Fibroblast of lung (primary cell): ENCODE measurements at places on chromosomes 16 and 17. TPM values are rescaled to one million over a fixed set of nuclear protein-coding genes. Genes with fewer than 3 reads are reported as not detected.

DNA sequence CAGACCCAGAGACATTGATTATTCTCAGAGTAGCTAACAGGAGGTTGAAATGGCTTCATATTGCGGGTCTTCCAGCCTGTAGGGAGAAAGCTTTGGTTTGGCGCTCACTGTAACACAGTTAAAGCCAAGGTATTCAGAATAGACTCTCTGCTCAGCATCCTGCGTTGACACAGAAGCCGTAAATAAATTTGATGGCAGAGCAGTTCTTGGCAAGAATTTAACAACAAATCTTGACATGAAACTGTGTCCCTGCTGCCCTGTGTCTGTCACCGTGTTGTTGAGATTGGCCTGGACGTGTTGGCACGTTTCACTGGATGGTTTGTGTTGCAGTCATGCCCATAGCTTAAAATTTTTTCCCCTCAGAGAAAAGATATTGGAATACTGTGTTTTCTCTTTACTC lies 359.6 kb downstream of the SNX29 start:
- H3K4me1 ChIP-seq = peaks cover 6% of the 10 kb centered on the region
- H3K27ac ChIP-seq = no peak overlapping the region
- DNase-seq = no peak
- no peaks in the 10 kb centered on the region for H3K36me3 ChIP-seq

DNA sequence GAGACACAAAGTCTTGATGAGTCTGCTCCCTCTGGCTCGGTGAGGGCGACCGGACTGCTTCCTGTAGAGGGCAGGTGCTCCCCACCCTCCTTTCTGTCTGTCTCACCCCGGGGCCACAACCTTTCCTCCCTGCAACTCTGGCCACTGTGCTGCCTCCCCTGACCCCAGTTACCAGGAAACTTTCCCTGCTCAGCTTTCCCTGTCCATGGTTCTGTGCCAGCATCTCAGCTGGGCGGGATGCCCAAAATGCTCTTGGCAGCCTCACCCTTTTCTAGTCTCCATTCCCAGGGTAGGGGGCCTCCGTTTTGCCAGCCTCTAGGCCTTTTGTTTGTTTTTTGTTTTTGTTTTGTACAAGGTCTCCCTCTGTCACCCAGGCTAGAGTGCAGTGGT lies 1.4 kb downstream of the PLD2 start:
- peaks cover 4% of the 10 kb centered on the region for H3K36me3 ChIP-seq
- no peaks in the 10 kb centered on the region for H3K4me1 ChIP-seq
- no peak overlapping the region for H3K4me3 ChIP-seq
- no peak overlapping the region for H3K27ac ChIP-seq
- H3K27me3 ChIP-seq = no peaks in the 10 kb centered on the region

- no peak for DNase-seq
- H3K27ac ChIP-seq = no peak overlapping the region
- H3K4me1 ChIP-seq = no peaks in the 10 kb centered on the region
Observed at GRCh38 chr16:2716948-2717347, 3.1 kb downstream of the PRSS27 start.

GRCh38 chr17:70945386-70945785 lies 776.1 kb downstream of the KCNJ2 start:
- peak; percentile 22 for DNase-seq
- H3K4me3 ChIP-seq = no peak overlapping the region
- H3K27me3 ChIP-seq = no peaks in the 10 kb centered on the region
- no peak overlapping the region for H3K27ac ChIP-seq
- no peaks in the 10 kb centered on the region for H3K4me1 ChIP-seq

- H3K27ac ChIP-seq = no peak overlapping the region
- H3K36me3 ChIP-seq = peaks cover 9% of the 10 kb centered on the region
- H3K4me3 ChIP-seq = no peak overlapping the region
Observed at GRCh38 chr17:5536866-5537650, 47.3 kb downstream of the NLRP1 start.

DNA sequence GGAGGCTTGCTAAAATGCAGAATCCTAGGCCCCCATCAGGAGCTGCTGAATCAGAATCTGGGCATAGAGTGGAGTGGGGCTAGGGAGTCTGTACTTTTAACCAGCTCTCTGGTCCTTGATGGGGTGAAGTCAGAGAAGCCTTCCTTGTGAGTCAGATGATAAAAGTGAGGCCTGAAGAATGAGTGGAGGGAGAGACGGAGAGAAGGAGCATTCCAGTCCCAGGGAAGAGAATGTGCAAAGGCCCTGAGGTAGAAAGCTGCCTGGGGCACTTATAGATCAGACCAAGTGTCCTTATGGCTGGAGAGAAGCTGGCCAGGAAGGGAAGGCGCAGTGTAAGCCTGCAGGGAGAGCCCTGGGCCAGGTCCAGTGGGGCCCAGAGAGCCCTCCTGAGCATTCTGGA lies 235.1 kb upstream of the NLRP1 start:
- no peaks in the 10 kb centered on the region for H3K36me3 ChIP-seq
- no peak overlapping the region for H3K27ac ChIP-seq
- H3K4me3 ChIP-seq = no peak overlapping the region
- peaks cover 2% of the 10 kb centered on the region for H3K4me1 ChIP-seq
- no peaks in the 10 kb centered on the region for H3K27me3 ChIP-seq

- H3K27ac ChIP-seq = no peak overlapping the region
- H3K4me1 ChIP-seq = no peaks in the 10 kb centered on the region
Observed at GRCh38 chr17:37174205-37174604, 201.6 kb upstream of the C17orf78 start.

- H3K27ac ChIP-seq = peak overlapping the region; percentile 4
- H3K4me1 ChIP-seq = peaks cover 17% of the 10 kb centered on the region
- no peak overlapping the region for H3K4me3 ChIP-seq
- no peaks in the 10 kb centered on the region for H3K27me3 ChIP-seq
Observed at GRCh38 chr17:38510421-38511149, 82.3 kb downstream of the ARHGAP23 start.

Gene SLFN14
- not detected in 2 replicates for total RNA-seq

Gene SLC47A1
- 0.26 and 0.66 TPM in 2 replicates for total RNA-seq

Gene CSF3
- total RNA-seq = not detected in 2 replicates
